Epithelial cell of prostate (primary cell): ENCODE measurements at places on chromosomes 13 and 19.

DNA sequence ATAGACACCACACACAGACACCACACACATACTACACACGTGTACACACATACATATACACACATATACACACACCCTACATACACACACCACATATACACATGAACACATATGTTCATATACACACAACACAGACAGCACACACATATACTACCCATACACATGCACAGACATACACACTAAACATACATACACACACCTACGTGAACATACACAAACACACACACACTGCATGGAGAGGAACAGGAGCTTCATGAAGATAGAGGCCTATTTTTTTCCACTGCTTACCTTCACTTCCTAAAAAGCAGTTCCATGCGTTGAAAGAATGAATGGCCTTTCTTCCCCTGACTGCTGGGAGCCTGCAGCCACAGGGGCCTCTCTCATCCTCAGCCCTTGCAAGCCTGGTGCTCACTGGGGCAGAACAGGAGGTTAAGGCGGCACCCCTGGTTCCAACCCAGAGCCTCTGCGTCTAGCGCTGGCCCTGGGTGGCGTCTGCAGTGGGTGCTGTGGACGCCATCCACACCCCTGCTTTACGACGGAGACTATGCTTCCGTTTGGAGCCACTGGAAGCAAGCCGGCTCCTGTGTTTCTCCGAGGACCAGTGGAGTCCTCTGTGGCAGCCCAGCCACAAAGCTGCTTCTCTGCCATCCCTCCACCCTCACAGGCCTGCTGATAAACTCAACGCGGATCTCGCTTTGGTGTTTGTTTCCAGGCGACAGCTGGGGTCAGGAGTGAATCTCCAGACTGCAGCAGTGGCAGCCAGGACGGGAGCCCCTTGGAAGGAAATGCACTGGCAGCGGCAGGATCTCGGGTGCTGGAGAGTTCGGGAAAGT, 1.9 kb upstream of the RASA3 start:
- no peak for DNase-seq

- DNase-seq = no peak
Observed at GRCh38 chr13:30204564-30204963, 102.8 kb downstream of the KATNAL1 start.

DNA sequence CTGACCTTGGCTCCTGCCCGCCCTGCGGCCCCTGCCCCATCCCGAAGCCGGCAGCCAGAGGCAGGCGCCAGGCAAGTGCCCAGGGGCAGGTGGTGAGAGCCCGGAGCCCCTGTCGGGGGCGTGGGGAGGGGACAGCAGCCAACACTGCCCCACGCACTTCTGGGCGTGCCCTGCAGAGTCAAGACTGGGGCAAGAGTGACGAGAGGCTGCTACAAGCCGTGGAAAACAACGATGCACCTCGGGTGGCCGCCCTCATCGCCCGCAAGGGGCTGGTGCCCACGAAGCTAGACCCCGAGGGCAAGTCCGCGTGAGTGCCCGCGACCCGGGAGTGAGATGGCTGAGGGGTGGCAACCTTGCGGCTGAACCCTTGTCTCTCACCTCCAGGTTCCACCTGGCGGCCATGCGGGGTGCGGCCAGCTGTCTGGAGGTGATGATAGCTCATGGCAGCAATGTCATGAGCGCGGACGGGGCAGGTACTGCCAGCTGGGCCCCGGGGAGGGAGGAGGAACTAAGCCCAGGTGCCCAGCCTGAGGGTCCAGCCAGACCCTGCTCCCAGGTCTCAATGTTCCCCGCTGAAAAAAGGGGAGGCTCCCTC, 17.3 kb downstream of the ANKRD24 start:
- no peak for DNase-seq

- no peak for DNase-seq
Observed at GRCh38 chr13:54636231-54636630, 1607.6 kb downstream of the OLFM4 start.

DNA sequence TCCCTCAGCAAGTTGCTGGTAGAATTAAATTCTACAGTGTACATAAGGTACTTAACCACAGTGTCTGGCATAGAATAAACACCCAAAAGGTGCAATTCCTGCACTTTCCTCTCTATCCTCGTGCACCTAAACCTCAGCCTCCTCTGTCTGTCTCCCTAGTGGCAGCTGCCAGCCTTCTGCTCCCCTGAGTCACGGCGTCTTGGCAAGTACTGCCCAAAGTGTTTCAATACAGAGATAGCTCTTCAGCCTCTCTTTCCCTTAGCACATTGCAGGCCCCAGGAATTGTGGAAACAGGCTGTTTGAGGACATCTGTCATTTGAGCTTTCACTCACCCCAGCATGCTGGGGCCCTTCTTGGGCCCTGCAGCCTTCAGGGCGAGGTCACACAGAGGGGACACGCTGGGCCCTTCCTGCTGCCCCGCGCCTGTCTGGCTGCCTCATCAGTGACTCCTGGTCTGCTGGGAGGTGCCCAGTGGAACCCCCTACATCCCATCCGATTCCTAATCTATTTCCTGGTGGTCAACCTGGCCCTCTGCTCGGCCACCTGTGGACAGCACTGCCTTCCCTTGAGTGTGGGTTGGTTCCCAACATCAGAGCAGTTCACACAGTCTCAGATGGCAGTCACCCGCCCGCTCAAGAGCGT, 19.3 kb downstream of the COL4A2 start:
- no peak for DNase-seq

DNA sequence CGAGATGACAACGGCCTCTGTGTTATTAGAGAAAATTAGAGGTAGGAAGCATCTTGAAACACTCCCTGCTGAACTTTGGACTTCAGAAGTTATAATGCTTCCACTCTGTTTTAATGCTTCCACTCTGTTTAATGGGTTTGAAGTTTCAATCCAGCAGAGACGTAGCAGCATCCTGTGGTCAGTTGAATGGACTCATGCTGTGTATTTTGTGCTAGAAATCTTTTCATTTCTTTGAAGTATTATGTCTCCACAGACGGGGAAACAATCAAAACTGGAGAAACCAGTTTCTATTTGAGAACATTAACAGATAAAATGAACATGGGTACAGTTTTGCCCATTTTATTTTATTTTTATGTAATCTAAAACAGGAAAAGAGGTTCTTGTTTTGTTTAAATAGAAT, 1736.2 kb downstream of the SLITRK5 start:
- DNase-seq = no peak

GRCh38 chr13:110856942-110857835, 57.7 kb downstream of the ANKRD10 start:
- no peak for DNase-seq

GRCh38 chr13:59435024-59435423, 728.7 kb downstream of the DIAPH3 start:
- DNase-seq = no peak
